Urinary bladder (tissue), 4 donors: ENCODE measurements at places on chromosomes 11 and 22. TPM values are rescaled to one million over a fixed set of nuclear protein-coding genes. Genes with fewer than 3 reads are reported as not detected.

Gene TRIM3
- 17.7 TPM for total RNA-seq

Gene SRRD
- 13.1 TPM for total RNA-seq

Gene MPZL2
- total RNA-seq = 62.8 TPM

Gene LSP1
- 50.7 TPM for total RNA-seq

Gene IGLL1
- not detected for total RNA-seq

Gene MYOD1
- 1.1 TPM for total RNA-seq

Gene NPAS4
- 1.6 TPM for total RNA-seq

Gene HORMAD2
- total RNA-seq = not detected

Gene FEN1
- 13.1 TPM for total RNA-seq

Gene MPZL3
- total RNA-seq = 4.7 TPM

Gene POU2AF1
- total RNA-seq = 1.0 TPM

Gene LAYN
- total RNA-seq = 19.2 TPM

Gene KRTAP5-1
- total RNA-seq = not detected

Gene PDE3B
- 40.6 TPM for total RNA-seq

Gene SAA4
- total RNA-seq = not detected

Gene PKNOX2
- total RNA-seq = 6.5 TPM

Gene MPPED1
- total RNA-seq = 1.7 TPM

Gene DAGLA
- total RNA-seq = 1.8 TPM

Gene OR56A1
- total RNA-seq = 0.05 TPM

Gene PISD
- total RNA-seq = 20.1 TPM

Gene LMO1
- not detected for total RNA-seq

Gene GNG3
- 0.37 TPM for total RNA-seq

Gene MGAT3
- 4.2 TPM for total RNA-seq

Gene SORL1
- 53.7 TPM for total RNA-seq

Gene RIMBP3B
- total RNA-seq = 0.11 TPM

Gene RFPL1
- total RNA-seq = not detected

Gene CHRNA10
- 0.48 TPM for total RNA-seq

Gene SCGB1A1
- total RNA-seq = 9.5 TPM

Gene MIOX
- not detected for total RNA-seq

Gene ST14
- 9.5 TPM for total RNA-seq

Gene FAM180B
- total RNA-seq = 0.32 TPM

Gene KCNK4
- not detected for total RNA-seq

Gene WBP2NL
- total RNA-seq = 5.2 TPM
